Posterior cingulate gyrus (tissue), 11 donors: ENCODE measurements at places on chromosomes 2 and 18.

GRCh38 chr18:64695851-64696553, 547.1 kb upstream of the LINC00305 start:
- no peak for DNase-seq

GRCh38 chr2:239199041-239199768, 201.6 kb downstream of the HDAC4 start:
- peak; percentile 34 for DNase-seq

GRCh38 chr18:43382641-43383403, 105.5 kb upstream of the SYT4 start:
- no peak for DNase-seq

GRCh38 chr2:108447947-108448677, 894 bp upstream of the GCC2 start:
- DNase-seq, result no peak

- no peak for DNase-seq
These were observed 33.9 kb downstream of the SOWAHC start for GRCh38 chr2:109648041-109648527.

DNA sequence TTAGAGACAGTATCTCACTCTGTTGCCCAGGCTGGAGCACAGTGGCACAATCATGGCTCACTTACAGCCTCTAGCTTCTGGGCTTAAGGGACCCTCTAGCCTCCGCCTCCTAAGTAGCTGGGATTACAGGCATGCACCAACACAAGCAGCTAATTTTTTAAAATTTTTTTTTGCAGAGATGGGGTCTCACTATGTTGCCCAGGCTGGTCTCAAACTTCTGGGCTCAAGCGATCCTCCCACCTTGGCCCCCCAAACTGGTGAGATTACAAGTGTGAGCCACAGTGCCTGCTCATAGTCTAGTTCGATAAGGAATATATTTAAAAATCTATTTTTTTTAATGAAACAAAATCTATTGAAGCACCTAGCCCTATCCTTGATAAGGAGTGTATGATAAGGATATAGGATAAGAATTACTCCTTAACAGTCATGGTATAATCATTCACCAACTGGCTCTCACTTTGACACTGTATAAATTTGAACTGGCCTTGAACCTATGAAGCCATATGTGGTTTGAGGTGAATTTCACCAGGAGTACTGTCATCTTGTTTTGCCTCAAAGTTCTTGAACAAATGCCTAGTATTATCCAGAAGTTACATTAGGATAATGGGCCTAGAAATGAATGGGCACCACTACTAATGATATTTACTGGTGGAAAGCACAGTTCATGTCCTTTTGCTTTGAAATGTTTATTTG, 71.1 kb downstream of the EXOC6B start:
- DNase-seq, result no peak

DNA sequence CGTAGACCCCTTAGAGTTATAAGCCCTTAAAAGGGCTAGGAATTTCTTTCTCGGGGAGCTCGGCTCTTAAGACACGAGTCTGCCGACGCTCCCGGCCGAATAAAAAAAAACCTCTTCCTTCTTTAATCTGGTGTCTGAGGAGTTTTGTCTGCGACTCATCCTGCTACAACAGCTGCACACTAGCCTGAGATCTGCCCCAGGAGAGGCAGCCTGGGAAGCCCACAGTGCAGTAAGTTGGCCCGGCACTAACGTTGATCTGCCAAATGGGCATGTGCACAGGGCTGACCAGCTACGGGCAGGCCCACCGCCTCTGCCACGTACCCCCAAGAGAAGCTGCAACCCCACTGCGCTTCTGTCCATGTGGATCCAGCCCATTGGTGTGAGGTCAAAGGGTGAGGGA, 8.4 kb upstream of the LIMS2 start:
- DNase-seq, result no peak

DNA sequence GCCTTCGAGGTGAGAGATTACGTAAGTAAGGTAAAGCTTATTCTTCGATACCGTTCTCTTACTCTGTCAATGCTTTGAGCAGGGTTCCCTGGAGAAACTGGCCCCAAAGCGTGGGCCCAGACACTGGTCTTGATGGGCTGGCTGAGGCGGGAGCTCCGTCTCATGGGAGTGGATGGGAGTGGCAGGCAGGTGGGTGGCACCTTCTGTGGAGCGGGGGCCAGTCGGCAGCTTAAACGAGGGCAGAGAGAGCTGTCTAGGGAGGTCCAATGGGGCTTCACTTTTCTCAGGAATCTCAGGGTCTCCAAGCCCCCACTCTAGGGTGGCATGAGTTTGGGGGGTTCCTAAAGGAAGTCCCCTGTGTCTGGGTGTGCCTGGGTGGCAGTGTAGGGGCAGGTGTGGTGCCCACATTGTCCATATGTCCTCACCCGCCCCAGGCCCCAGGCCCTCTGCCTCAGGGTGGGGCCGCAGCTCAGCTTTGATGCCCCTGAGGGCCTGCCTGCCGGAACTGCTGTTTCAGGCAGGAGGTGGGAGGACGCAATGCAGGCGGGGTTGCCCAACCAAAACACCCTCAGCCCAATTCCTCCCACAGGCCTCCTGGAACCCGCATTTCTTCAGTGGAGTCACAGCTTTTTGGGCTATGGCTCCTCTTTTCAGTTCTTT, 32.5 kb upstream of the FOSL2 start:
- DNase-seq, result no peak

DNA sequence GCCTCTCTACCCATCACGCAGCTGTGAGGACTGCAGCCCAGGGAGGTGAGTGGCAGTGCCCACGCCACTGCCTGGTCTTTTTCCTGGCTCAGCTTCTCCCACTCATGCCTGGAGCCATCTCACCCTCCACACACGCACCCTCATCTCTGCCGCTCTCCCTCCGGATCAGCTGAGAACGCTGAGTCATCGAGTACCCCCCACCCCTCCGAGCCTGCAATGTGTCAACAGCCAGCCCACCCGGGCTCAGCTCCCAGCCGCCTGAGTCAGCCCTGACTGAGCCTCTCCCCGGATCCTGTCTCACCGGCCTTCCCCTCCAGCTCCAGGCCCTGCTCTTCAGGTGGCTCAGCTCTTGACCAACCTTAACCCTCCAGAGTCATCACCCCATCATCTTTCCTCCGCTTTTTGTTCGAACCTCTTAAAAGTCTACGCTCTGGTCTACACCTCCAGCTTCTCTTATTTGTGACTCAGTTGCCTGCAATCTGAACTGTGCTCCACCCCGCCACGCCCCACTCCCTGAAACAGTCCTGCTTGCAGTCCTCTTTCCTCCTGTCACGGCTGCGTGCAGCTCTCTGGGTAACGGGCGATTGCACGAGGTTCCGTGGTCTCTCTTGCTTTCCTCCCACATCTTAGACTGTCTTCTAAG, 94.4 kb upstream of the ASAP2 start:
- DNase-seq, result peak; percentile 34

- DNase-seq, result peak; percentile 75
These were observed 53.1 kb downstream of the INO80C start for GRCh38 chr18:35444636-35445035.

DNA sequence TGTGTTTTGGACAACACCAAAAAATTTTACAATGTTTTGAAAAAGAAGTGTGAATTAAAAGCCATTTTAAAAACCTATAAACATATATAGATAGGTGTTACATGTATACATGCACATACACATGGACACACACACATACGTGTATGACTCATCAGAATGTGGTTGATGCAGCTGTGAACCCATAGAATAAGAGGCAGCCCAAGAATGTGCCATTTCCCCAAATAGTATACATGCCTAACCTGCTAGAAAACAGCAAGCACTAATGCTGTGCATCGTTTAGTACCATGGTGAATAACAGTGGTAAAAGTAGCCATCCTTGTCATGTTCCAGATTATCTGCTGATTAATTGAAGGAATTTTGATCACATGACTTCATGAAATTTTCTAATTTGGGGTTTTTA, 149.0 kb downstream of the DSEL start:
- DNase-seq, result no peak

DNA sequence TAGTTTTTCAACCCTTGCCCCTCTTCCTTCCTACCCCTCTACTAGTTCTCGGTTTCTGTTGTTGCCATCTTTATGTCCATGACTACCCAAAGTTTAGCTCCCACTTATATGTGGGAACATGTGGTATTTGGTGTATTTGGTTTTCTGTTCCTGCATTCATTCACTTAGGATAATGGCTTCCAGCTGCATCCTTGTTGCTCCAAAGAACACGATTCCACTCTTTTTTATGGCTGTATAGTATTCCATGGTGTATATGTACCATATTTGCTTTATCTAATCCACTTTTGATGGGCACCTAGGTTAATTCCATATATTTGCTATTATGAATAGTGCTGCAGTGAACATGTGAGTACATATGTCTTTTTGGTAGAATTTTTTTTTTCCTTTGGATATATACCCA, 20.6 kb upstream of the DSC1 start:
- no peak for DNase-seq

- DNase-seq, result no peak
These were observed at the start of gene GNLY for GRCh38 chr2:85694052-85695025. Gene GNLY (plus strand): TSS chr2:85694358. CDS start chr2:85694419, 61 bp downstream.

- DNase-seq, result no peak
These were observed 8.2 kb downstream of the CTDP1 start for GRCh38 chr18:79687806-79688205.

DNA sequence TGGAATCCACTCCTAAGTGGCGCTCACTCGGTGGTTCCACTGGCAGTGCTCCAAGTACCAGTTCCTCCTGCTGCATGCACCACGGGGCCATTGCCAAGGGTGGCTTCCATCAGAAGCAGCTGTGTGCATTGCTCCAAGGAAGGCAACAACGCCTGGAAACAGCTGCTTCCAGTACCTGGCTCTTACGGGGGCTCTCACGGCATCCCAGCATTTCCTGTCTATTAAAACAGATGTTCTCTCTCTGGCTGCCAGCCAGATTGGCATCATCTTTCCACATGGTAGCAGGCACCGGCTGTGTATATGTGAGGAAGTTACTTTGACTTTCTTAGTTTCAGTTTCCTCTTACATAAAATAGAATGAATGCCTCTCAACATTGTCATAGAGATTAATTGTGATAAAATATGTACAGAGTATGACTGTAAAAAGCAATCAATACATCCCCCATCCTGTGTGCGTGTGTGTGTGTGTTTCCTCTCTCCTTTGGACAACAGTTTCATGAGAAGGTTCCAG, 84.9 kb downstream of the CMPK2 start:
- DNase-seq, result peak; percentile 29

DNA sequence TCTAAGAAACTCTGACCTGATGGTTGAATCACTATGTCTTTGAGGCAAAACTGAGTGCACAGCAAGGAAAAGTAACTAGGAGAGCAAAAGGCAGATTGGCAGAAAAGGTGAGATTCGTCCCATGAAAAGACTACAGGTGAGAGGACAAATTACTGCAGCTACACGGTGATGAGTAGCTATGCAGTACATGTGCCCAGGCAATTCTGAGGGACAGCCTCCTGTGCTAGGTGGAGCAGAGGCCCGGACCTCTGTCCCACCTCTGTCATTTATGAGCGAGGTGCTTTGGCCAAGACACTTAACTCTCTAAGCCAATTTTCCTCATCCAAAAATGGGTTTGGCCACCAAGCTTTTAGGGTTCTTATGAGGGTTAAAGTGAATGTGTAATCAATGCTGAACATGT, 59.9 kb downstream of the GRB14 start:
- no peak for DNase-seq

DNA sequence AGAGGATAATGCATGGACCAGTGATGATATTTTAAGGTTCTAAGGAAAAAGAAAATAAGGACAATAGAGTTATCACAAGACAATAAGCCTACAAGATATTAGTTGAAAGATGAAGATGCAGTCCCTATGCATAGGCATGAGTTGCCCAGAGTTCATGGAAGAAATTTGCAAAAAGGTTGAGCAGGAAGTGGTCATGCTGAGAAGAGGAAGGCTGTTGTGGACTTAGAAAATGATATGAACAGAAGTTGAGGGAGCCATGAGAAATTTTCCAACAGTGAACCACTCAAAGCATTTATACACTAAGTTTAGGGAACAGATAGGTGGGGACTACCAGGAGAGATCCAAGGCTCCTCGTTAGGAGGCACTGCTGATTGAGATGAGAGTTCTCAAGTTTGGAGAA, 3.5 kb downstream of the OSBPL6 start:
- no peak for DNase-seq

DNA sequence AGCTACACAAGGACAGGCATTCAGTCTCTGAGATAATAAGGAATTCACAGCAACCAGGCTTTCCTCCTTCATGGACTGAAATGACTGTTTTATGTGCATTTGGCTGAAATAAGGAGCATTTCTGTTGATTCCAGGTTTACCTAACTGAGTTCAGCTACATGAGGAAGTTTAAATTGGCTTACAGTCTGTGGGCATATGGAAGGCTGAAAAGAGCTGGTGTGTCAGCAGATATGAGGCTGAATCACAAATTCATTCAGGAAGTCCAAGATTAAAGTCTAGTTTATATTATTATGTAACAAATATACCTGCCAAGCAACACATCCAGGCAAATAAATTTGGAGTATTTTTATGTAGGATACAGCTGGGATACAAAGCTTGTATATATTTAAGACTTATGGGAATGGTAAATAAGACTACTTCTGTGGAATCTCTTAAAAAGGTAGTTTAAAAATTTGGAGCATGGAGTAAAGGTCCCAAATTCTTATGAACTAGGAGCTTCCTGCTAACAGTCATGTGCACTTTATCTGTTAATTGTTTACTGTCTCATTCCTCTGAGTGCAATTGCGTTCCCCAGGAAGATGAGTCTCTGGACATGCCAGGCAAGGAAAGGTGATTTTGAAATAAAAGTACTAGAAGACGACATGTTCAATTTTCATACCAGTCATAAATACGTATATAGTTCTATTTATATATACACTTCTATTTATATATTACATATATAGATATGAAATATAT, 53.0 kb downstream of the ZC3H8 start:
- no peak for DNase-seq

DNA sequence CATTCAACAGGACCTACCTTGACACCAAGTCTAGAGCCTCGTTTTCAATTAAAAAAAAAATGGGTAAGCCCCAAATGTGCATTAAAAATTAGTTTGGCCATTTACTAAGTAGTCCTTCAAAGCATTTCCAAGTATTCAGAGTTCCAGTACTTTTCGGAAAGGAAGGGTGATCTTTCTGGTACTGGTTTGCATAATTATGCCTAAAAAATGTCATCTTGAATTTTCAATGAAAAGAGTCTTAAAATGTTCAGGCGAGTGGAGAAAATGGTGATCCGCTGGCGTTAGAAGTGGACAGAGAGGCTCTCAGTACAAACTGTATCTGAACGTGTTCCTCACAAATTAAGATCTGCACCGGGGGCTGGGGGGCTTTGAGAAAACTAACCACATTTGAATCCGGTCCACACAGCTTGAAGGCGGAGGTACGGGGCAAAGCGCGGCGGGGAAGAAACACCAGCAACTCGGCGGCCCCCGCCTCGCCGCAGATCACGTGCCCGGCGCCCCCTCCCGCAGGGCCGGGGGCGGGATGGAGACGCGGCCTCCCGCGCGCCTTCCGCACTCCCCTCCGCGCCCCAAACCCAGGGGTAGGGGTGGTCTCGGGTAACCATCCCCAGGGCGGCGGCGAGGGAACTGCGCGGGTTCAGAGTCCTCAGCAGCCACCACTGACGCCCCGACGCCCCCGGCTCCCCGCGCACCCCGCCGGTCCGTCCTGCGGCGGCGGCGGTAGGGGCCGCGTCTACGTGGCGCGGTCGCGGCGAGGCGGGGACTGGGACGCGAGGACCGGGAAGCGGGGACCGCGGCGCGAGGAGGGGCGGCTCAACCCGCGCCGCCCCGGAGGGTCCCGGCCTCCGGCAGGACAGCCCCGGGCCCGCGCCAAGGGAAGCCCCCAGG, 564 bp downstream of the LPIN2 start:
- peak; percentile 25 for DNase-seq

GRCh38 chr2:224968051-224968450, 74.2 kb downstream of the DOCK10 start:
- no peak for DNase-seq

GRCh38 chr18:32760391-32760790, 12.4 kb downstream of the KLHL14 start:
- no peak for DNase-seq

GRCh38 chr2:96685577-96686459, 43.3 kb downstream of the FER1L5 start:
- no peak for DNase-seq
